HFFc6 (cell line): ENCODE measurements at places on chromosomes 16 and 17. TPM values are rescaled to one million over a fixed set of nuclear protein-coding genes. Genes with fewer than 3 reads are reported as not detected.

- DNase-seq, result no peak
Observed at GRCh38 chr17:64092952-64093451, 36.9 kb downstream of the ERN1 start.

DNA sequence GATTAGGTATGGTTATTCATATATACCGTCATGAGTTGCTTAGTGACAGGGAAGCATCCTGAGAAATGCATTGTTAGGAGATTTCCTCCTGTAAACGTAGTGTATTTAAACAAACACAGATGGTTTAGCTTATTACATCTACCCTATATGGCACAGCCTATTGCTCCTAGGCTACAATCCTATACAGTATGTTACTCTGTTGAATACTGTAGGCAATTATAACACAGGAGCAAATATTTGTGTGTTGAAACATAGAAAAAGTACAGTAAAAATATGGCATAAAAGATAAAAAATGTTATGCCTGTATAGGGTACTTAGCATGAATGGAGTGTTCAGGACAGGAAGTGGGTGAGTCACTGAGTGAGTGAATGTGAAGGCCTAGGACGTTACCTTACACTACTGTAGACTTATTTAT is 157.7 kb downstream of the CDH11 start:
- DNase-seq, result peak; percentile 72

- no peak for DNase-seq
Observed at GRCh38 chr16:7405166-7405565, 72.5 kb downstream of the RBFOX1 start.

DNA sequence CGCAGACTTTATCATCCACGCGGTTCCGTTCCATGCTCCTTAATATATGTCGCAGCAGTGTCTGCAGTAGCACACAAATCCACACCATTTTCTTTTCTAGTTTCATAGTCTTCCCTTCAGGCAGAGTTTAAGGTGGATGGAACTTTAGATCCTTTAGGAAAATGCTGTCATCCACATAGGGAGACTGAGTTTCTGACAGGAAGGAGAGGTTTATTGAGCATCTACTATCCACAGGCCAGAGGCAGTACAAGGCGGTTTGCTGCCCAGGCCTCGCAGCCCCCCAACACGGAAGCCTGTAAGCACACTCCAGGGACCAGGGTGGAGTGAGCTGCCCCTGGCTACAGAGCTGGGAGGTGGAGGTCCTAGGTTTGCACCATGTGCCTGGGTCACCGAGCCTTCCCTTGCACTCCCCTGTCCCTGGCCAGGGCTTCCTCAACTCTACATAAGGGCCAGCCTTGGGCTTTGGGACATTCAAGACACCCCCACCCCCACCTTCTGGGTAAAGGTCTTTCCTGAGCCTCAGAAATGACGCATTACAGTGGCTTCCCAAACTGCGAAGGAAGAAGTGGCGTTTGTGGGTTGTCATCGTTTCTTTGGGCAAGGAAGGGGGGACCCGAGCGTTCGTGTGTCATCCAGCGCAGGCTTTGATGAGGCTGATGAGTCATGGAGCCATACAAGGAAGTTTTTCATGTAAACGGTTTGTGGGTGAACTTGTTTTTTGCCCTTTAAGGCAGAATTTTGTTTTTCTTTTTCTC is 146.5 kb upstream of the PLCG2 start:
- peak; percentile 84 for DNase-seq

MED13 gene
- 29.7 to 35.1 TPM (median 33.3 TPM) in 3 replicates for total RNA-seq

GRCh38 chr17:81832608-81833159 is 407 bp downstream of the MCRIP1 start:
- DNase-seq, result peak; percentile 10

DNA sequence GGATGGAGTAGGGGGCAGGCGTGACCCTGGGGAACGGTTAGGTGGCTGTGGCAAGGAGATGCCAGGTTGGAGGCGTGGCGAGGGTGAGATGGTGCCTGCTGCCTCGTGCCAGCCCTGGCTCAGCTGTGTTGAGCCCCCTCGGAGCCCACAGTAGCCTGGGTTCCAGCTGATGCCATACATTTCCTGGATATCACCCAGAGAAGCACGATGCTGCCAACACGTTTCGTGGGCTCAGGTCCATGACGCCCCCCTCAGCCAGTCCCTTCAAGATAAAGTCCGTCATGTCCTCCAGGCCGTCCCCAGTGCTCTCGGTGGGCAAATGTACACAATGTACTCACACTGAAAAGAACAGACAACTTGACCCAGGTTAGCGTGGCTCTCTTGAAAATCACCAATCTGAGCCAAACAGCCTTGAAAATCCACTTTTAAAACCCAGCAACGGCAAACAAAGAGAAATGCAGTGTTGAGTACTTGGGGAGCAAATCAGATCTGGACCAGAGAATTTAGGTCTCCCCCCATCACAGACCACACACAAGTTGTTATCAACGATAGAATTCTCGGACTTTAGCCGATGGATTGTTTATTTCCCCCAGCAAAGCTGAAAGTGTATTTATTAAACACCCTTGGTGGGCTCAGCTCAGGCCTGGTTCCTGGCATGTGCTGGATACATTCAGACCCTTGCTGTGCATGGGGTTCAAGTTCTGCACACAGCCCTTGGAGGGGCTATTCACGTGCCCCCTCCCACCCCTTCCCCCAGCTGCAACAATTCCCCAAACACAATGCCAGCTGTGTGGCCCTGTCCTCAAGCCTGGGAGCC is 102.8 kb upstream of the PLCG2 start:
- DNase-seq, result no peak

GRCh38 chr17:82175201-82175600 is 37.4 kb downstream of the CCDC57 start:
- DNase-seq, result no peak

DNA sequence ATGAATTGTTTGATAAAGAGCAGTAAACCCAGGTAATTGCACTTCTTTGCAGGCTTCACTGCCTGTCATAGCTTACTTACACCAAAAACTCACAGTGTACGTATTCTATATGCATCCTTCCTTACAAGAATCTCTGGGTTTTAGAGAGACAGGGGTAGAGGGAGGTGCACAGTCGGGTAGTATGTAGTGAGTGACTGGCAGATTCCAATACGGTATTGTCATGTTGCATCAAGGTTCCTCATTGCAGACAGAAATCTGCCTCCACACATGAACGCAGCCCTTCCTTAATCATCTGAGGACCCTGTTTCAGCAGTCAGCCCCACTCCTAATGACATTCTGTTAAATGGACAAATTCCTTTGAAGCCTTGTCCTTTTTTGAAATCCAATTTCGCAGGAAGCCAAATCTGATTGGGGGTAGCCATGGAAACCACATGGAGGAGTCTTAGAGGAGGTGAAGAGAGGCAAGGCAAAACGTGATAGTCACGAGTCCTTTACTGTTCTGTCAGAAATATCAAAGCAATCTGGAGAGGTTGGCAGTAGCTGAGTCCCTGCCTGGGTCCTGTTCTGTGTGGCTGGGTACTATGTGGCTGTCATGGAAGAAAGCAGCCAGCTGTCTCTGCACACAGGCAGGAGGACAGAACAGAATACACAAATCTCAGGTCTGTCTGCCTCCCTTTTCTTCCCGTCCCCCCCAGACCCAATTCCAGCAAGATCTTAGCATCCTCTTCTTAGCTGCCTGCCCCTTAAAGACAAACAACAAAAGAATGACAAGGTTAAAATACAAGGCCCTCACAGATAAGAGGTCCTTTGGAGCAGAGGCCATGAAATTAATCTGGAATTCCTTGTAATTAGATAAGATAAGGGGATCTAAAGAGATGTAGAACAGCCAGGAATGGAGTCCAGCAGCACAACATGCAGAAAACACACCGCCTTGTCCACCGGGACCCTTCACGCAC is 3.1 kb upstream of the SKAP1 start:
- DNase-seq, result no peak

DNA sequence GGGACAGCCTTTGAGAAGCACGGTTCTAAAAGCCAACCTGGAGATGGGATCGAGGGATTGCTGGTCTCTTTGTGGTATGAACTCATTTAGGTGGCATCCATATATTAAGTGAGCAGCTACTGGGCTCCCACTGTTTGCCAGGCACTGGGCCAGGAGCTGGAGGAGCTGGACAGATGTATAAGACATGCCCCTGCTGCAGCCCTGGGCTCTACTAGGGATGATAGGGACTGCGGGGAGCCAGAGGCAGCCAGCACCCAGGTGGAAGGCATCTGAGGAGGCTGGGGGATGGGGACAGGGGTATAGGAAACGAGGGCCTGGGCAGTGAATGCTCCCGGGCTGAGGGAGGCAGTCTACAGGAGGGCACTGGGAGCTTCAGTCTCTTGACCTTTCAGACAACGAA is 53.0 kb upstream of the MEAK7 start:
- DNase-seq, result no peak

- no peak for DNase-seq
Observed at GRCh38 chr16:79601092-79601930, 774 bp upstream of the MAF start.

DNA sequence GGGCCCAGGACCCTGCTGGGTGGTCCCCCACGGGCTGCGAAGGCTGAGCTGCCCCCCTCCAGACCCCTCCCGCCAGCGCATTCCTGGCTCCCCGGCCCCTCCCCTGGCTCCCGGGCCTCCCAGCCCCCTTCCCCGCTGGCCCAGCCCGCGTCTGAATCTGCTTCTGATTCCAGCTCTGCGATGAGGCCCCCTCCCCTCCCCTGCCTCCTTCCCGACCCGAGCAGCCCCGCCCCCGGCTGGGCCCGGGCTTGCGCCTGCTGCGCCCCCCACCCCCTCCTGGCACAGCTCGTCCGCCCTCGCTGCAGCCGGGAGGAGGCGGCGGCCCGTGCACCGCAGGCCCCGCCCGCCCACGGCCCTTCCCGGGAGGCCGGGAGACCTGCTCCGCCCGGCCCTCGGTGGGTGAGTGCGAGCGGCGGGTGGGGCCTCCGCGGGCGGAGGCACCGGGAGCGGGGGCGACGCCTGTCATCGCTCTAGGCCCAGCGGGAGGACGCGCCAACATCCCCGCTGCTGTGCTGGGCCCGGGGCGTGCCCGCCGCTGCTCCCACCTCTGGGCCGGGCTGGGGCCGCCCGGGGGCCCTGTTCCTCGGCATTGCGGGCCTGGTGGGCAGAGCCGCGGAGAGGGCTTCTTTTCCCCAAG is at the start of gene NTN3:
Gene NTN3 (plus strand): TSS at position 282 of the 637 bp plus-strand sequence. CDS start 405 bp downstream, outside the sequence.
- DNase-seq, result no peak

MYL4 gene
- 0.29 TPM in 1 of 3 replicates, not detected in the others for total RNA-seq

DNA sequence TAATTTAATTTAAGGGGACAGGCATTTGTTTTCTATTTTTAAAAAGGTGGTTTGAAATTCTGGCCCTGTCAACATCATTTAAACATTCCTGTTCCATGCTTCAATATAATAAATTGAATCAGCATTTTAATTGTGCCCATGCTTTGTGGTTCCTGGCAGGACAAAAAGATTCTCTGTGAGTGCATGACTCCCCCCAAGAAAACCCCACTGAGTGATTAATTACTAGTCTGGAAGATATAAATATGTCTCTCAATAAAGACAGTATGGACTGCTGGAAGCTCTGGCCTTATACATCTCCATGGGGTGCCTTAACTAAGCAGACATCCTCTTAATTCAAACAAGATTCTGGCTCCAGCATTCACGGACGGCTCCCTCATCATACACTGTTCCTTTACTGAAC is 95.0 kb upstream of the PSMD7 start:
- no peak for DNase-seq

DNA sequence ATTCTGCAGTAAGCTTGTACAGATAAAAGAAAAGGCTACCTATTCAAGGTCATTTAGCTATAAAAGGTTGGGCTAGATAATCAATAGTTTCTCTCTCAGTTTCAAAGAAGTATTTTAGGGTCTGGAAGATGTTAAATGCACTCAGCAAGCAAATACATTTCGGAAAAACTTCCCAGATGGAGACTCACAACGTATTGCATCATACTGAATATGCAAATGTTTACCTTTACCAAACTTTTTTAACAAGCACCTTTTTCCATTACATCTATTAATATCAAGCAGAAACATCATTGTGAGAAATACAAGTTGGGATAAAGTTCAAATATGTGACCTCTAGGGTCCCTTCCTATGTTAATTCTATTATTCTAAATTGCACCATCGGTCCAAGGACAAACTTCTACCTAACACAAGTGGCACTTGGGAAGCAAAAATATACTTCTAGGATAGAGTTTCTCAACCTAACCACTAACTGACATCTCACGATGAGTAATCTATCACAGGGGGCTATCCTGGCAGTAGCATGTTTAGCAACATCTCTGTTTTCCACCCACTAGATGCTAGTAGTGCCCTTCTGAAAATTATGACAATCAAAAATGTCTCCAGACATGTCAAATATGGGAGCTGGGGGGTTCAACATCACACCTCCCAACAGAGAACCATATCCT is 14.5 kb downstream of the KANSL1 start:
- DNase-seq, result no peak

DNA sequence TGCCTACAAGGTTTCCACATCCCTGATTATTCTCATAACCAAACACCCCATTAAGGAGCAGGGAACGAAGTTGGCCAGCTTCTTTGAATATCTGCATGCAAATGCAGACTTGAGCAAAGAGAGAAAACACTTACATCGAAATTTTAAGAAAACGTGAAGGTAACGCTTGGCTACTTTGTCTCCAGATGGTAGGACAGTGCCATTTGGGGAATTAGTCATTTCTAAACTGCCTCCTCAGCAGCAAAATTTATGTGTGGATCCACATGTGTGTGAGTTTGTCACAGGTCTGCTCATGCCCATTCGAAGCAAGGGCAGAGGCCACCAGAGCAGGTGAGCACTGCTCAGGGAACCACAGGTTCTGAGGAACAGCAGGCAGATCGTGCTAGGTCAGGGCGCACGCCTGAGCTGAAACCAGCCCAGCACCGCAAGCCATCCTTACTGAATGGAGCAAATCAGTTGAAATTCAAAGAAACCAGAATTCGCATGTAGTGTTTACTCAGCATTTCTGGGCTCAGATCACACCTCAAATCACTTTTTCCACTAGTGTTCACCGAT is 80.1 kb downstream of the SOCS1 start:
- no peak for DNase-seq

DNA sequence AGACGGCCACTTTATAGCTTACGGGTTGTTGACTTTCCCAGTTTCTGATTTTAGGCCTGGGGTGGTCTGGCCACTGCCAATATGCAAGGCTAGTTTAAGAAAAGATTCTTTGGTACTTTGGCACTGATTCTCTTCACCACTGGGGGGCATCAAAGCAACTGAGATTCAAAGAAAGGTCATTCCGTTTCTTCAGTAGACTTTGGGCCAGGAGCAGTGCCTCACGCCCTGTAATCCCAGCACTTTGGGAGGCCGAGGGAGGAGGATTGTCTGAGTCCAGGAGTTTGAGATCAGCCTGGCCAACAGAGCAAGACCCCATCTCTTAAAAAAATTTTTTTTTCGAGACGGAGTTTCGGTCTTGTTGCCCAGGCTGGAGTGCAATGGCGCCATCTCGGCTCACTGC is 53.0 kb downstream of the RPA1 start:
- DNase-seq, result peak; percentile 19

HID1 gene
- total RNA-seq, result 0.31 to 0.74 TPM (median 0.41 TPM) in 3 replicates

- DNase-seq, result no peak
Observed at GRCh38 chr17:38872671-38873385, 3.0 kb downstream of the LASP1 start.

- no peak for DNase-seq
Observed at GRCh38 chr17:76864024-76864423, 4.2 kb upstream of the MGAT5B start.

GRCh38 chr16:14003074-14003570 is 68.0 kb upstream of the MRTFB start:
- peak; percentile 72 for DNase-seq

GRCh38 chr17:39178536-39178935 is 12.6 kb upstream of the ARL5C start:
- DNase-seq, result peak; percentile 38

CHST4 gene
- 0.15 TPM in 1 of 3 replicates, not detected in the others for total RNA-seq

GRCh38 chr17:30225112-30225511 is 10.4 kb downstream of the SLC6A4 start:
- no peak for DNase-seq
